ENCODE measurements at places on chromosomes 4 and X.

- DNase-seq, result no peak
Measured at GRCh38 chr4:25350561-25350960, 26.5 kb upstream of the ANAPC4 start.

DNA sequence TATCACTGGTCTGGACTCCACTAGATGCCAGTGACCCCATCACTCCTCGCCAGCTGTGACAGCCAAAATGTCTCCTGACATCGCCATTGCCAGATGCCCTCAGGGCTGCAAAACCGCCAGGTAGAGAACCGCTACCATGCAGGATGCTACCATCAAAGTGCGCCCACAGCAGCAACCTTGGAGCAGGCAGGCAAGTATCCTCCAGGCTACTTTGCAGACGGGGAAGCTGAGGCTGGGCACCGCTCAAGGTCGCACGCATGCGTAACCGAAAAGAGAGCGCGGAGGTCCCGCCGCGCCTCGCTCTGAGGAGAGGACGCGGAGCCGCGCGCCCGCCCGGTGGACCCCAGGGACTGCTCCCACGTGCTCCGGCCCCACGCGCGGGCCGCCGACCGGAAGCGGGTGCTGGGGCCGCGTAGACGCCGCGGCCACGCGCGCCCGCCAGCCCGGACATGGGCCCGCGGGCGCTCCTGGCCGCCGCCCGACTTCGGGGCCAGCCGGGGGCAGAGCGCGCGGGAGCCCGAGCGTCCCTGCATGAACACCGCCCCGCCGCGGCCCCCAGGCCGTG lies at the start of gene STS:
TSS of gene STS (plus strand) at position 300 of the 565 bp plus-strand sequence. CDS start 105,488 bp downstream, outside the sequence.
- peak; percentile 30 for DNase-seq

- no peak for DNase-seq
Measured at GRCh38 chrX:111355523-111356115, 56.4 kb downstream of the DCX start.

GRCh38 chr4:173490256-173490655 lies 39.8 kb downstream of the HAND2 start:
- DNase-seq, result no peak

DNA sequence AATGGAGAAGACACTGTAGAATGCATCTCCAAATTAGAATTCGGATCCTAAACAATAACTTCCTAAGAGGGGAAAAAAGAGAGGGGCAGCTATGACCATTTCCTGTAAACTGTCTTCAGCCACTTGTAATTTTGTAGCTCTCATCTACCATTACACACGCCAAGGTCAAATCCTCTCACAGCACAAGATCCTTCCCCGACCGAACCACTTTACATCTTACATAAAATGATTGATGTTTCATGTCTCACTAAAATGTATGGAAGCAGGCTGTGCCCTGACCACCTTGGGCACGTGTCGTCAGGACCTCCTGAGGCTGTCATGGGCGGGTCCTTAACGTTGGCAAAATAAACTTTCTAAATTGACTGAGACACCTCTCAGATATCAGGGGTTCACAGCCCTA lies 24.1 kb upstream of the PBDC1 start:
- DNase-seq, result peak; percentile 64

DNA sequence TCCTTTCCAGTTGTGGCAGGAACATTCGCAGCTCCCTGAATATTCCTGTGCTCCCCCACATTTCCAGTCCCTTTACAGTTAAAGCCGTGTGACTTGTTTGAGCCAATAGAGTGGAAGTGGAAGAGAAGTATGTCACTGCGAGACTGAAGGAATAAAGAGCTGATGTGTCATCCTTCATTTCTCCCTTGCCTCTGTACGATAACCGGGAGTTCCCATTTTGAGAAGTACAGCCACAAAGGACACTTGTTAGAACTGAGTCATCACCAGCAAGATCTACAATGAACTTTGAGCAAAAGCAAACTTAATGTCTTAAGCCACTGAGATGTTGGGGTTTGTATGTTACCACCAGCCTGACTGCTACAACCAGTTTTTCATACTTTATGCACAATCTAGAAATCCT lies 92.3 kb downstream of the SPRY1 start:
- peak; percentile 34 for DNase-seq

GRCh38 chrX:19579485-19579884 lies 64.2 kb upstream of the MAP3K15 start:
- DNase-seq, result peak; percentile 12

- DNase-seq, result no peak
Measured at GRCh38 chr4:153364061-153364460, 19.6 kb downstream of the MND1 start.

- peak; percentile 48 for DNase-seq
Measured at GRCh38 chr4:48139691-48140090, 5.6 kb upstream of the TXK start.

DNA sequence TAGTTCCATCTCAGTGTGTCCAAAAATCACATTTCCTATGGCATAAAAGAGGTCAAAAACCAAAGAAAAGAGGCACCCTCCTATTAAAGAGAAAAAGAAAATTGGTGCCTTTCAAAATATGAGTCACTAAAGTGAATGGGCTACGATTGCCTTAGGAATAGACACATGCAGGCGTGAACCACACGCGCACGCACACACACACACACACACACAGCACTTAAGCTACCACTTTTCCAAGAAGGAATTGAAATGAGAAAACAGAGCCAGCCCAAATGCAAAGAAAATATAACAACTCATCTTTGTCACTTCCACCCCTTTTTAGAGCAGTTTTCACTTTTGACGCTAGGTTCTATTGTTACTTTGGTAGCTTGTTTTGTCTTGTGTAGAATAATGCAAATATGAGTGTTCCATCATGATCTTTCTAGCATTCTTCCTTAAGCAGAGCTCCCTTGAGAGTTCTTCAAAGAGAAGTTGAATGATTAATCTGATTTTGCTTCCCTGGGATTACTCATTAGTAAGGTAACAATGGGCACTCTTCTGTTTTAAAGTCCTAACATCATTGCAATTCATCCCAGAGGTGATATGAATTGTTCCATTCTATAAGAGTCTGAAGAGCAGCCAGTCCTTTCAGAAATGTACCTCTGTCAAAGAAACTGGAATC lies 239.2 kb upstream of the GNPDA2 start:
- DNase-seq, result no peak

DNA sequence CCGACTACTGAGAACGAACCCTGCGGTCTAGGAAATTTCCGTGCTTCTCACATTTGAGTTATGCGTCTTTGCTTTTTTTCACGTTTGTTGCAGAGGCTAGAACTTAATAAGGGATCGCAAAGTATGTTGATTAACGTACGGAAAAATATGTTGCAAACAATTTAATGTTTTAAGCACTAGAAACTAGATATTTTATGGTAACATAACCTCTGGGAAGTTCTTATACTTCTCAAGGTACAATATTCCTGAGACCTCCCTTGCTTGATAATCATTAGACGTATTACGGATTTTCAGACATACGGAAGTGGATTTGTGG lies 639 bp upstream of the PRDM5 start:
- no peak for DNase-seq

DNA sequence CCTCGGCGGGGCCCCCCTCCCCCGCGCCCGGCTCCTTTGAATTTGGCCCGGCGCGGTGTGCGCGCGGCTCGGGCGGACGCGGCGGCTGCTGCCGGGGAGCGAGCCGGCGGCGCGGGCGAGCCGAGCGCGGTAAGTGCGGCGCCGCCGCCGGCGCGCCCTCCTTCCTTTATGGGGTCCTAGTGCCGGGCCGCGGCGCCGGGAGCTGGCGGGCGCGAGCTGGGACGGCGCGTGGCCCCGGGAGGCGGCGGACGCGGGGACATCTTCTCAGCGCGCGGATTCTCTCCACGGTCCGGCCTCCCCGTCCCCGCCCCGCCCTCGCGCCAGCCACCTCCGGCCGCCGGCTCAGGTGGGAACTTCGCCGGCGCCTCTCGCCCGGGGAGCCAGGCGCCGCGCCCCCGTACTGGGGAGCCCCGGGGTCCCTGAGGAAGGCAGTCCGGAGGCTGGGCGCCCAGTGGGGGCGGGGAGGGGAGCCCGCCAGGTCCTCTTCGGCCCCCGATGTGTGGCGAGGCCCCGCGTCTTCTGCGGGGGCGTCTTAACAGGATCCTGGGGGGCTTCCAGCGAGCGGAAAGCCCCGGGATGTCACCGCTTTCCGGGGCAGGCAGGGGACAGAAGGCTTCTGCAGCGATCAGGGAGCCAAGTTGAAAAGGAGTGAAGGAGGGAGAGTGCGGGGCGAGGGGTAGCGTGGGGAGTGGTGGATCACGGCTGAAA lies 98.4 kb upstream of the TENM3 start:
- DNase-seq, result no peak

DNA sequence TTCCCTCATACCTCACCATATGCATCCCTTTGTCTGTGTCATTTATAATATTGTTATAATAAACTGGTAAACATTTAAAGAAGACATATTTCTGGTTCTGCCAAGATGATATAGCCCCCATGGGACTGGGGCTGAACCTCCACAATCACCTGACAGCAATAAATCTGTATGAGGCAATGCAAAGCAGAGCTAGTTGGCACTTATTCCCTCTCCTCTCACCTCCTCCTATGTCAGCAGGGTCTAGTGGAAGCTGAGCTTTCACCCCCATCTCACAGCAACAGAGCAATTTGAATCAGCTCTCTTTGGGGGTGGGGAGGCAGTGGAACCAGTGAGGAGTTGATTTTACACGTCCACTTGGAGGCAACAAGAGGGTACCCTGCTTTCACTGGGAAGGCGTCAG lies 206.9 kb downstream of the AR start:
- no peak for DNase-seq
